DND-41 (cell line): ENCODE measurements at places on chromosomes 7 and 10.

GRCh38 chr7:73742338-73742752 lies 3.7 kb upstream of the ABHD11 start:
- H3K27me3 ChIP-seq: no peaks in the 10 kb centered on the region
- H3K36me3 ChIP-seq: peaks cover 3% of the 10 kb centered on the region
- no peak overlapping the region for H3K27ac ChIP-seq
- H3K4me3 ChIP-seq: no peak overlapping the region
- H3K4me1 ChIP-seq: peaks cover 16% of the 10 kb centered on the region

- no peak overlapping the region for H3K4me3 ChIP-seq
- H3K4me1 ChIP-seq: no peaks in the 10 kb centered on the region
- H3K27me3 ChIP-seq: peaks cover 4% of the 10 kb centered on the region
- H3K36me3 ChIP-seq: no peaks in the 10 kb centered on the region
- no peak for DNase-seq
Observed at GRCh38 chr10:60735244-60735643, 43.0 kb upstream of the CDK1 start.

GRCh38 chr7:40356871-40357709 lies 222.3 kb downstream of the SUGCT start:
- no peak for DNase-seq
- no peak overlapping the region for H3K27ac ChIP-seq
- H3K36me3 ChIP-seq: no peaks in the 10 kb centered on the region
- H3K27me3 ChIP-seq: no peaks in the 10 kb centered on the region
- no peak overlapping the region for H3K4me3 ChIP-seq

- no peak overlapping the region for H3K4me3 ChIP-seq
- DNase-seq: no peak
- H3K36me3 ChIP-seq: no peaks in the 10 kb centered on the region
- no peaks in the 10 kb centered on the region for H3K4me1 ChIP-seq
- no peak overlapping the region for H3K27ac ChIP-seq
- peaks cover 41% of the 10 kb centered on the region for H3K27me3 ChIP-seq
Observed at GRCh38 chr7:117134411-117134810, 181.1 kb downstream of the ST7 start.

GRCh38 chr10:131652438-131653139 lies 248.2 kb upstream of the PPP2R2D start:
- H3K36me3 ChIP-seq: no peaks in the 10 kb centered on the region
- no peak overlapping the region for H3K4me3 ChIP-seq
- no peak overlapping the region for H3K27ac ChIP-seq
- H3K27me3 ChIP-seq: no peaks in the 10 kb centered on the region
- no peaks in the 10 kb centered on the region for H3K4me1 ChIP-seq

DNA sequence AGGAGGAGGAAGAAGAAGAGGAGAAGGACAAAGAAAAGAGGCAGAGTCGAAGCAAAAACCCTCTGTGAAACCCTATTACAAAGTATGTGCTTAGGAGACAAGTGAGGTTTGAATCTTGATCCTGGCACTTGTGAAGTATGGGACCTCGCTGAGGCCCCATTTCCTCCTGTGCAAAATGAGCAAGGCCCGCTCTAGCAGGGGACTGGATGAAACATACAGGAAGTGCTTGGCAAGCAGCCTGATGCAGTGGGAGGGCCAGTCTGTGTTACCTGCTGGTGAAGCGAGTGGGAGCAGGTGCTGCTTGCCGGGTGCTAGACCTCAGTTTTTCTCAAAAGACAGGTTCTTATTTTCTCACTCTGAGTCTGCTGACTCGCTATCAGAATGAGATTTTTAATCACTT lies 150.4 kb downstream of the JCAD start:
- peaks cover 11% of the 10 kb centered on the region for H3K4me1 ChIP-seq
- no peaks in the 10 kb centered on the region for H3K36me3 ChIP-seq
- H3K27me3 ChIP-seq: no peaks in the 10 kb centered on the region
- peak; percentile 57 for DNase-seq

DNA sequence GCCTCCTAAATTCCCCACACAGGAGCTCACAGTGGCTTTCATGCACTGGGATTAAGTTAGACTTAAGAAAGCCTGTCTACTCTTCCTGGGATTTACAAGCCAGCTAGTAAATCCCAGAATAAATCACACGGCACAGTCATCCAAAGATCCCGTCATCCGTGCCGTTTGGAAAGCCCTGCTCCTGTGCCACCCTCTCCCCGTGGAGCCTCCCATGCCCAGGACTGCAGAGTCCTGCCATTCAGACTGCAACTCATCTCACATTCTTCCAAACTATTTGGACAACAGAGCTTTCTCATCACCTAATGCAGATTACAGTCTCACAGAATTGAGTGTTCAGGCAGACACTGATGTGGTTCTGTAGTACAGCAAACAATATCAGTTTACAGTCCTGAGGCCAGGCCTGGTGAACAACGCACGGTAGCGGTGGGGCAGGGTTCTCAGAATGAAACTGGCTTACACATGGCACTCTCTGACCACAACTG lies 166.5 kb downstream of the EGFR start:
- no peak overlapping the region for H3K4me3 ChIP-seq
- DNase-seq: no peak
- no peaks in the 10 kb centered on the region for H3K27me3 ChIP-seq
- no peaks in the 10 kb centered on the region for H3K36me3 ChIP-seq
- H3K27ac ChIP-seq: no peak overlapping the region

DNA sequence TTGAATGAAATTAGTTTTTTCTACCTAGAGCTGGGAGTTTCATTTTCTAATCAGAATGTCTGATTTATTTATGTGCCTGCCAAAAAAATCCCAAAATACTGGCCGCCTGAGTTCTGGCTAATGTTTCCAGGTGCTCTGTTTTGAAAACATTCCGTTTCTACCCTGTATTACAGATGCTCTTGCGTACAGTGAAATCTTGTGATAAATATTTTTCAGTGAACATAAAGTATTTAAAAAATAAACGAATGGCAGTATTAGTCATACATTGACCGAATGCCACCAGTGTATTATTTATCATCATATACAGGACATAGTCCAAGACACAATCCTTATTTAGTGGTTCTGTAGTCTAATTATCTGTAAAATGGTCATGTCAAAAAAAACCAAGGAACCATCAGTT lies 102.8 kb downstream of the KAT6B start:
- H3K36me3 ChIP-seq: no peaks in the 10 kb centered on the region
- H3K4me1 ChIP-seq: no peaks in the 10 kb centered on the region
- H3K27me3 ChIP-seq: no peaks in the 10 kb centered on the region
- H3K27ac ChIP-seq: no peak overlapping the region
- no peak for DNase-seq

- H3K27ac ChIP-seq: peak overlapping the region; percentile 92
- no peak for DNase-seq
Observed at GRCh38 chr7:105307163-105307672, 81.5 kb downstream of the SRPK2 start.

DNA sequence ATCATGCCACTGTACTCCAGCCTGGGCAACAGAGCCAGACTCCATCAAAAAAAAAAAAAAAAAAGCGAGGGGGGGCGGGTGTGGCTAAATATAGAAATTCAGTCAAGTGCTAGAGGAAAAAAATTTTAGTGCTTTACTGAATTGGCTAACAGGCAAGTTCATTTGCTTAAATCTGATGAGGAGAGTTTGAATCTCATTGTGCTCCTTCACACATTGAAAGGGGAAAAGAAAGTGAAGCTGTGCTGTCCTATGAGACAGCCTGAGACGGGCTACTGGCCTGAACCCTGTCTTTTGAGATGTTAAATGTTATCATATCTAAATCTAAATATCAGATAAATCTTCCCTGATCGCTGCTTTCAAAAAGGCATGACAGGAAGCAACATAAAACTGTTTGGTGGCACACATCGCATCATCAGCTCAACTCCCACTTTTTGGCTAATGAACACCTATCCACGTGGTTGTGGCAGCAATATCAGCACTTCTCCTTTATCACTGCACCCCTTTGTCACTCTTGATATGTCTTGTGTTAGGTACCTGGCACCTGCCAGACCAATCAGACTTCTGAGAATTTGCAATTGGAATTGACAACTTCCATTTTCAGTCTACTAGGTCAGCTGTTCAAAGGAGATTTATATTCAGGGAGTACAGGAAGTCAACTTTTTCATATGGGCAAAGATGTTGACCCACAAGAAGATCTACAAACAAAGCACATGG lies 14.0 kb upstream of the IFIT1B start:
- H3K4me3 ChIP-seq: no peak overlapping the region
- no peaks in the 10 kb centered on the region for H3K36me3 ChIP-seq
- H3K27me3 ChIP-seq: no peaks in the 10 kb centered on the region
- H3K4me1 ChIP-seq: no peaks in the 10 kb centered on the region
- DNase-seq: no peak
- H3K27ac ChIP-seq: no peak overlapping the region

DNA sequence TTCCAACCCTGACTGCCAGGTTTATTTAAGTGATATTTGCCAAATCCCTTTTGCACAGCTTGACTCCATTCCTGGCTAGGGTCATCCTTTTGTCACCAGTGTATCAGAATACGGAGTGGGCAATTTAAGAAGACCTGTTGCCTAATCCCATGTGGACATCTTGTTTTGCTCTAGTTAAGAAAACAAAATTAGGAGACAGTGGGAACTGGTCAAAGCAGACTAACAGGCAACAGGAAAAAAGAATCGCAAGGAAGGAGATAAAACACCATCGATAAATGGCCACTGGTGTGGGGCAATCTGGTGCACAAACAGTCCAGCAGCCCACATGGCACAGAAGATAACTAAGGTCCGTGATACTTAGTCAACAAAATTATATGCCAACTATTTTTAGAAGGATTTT lies 21.4 kb downstream of the KDM7A start:
- no peak for DNase-seq
- H3K4me1 ChIP-seq: no peaks in the 10 kb centered on the region
- no peak overlapping the region for H3K27ac ChIP-seq
- H3K27me3 ChIP-seq: no peaks in the 10 kb centered on the region
- no peak overlapping the region for H3K4me3 ChIP-seq
- no peaks in the 10 kb centered on the region for H3K36me3 ChIP-seq

GRCh38 chr7:92720604-92721350 lies 115.6 kb downstream of the CDK6 start:
- H3K27ac ChIP-seq: peak overlapping the region; percentile 62
- DNase-seq: no peak
- peaks cover 33% of the 10 kb centered on the region for H3K4me1 ChIP-seq
- H3K27me3 ChIP-seq: no peaks in the 10 kb centered on the region

GRCh38 chr10:129171812-129172211 lies 295.2 kb upstream of the MGMT start:
- no peaks in the 10 kb centered on the region for H3K4me1 ChIP-seq
- DNase-seq: no peak
- H3K27me3 ChIP-seq: no peaks in the 10 kb centered on the region
- no peak overlapping the region for H3K4me3 ChIP-seq

GRCh38 chr10:101139421-101139911 lies 8.4 kb downstream of the TLX1 start:
- H3K27ac ChIP-seq: no peak overlapping the region
- H3K27me3 ChIP-seq: peaks cover 3% of the 10 kb centered on the region
- peaks cover 9% of the 10 kb centered on the region for H3K4me1 ChIP-seq
- H3K36me3 ChIP-seq: no peaks in the 10 kb centered on the region

- H3K27me3 ChIP-seq: no peaks in the 10 kb centered on the region
- H3K27ac ChIP-seq: no peak overlapping the region
- no peaks in the 10 kb centered on the region for H3K36me3 ChIP-seq
- no peak overlapping the region for H3K4me3 ChIP-seq
- DNase-seq: no peak
Observed at GRCh38 chr7:12941512-12941911, 254.1 kb downstream of the ARL4A start.

GRCh38 chr7:130346177-130346905 lies 1.7 kb downstream of the CPA5 start:
- H3K4me1 ChIP-seq: no peaks in the 10 kb centered on the region
- H3K27ac ChIP-seq: no peak overlapping the region
- H3K4me3 ChIP-seq: no peak overlapping the region

GRCh38 chr7:125195156-125195555 lies 265.5 kb upstream of the POT1 start:
- no peaks in the 10 kb centered on the region for H3K27me3 ChIP-seq
- H3K4me1 ChIP-seq: no peaks in the 10 kb centered on the region
- DNase-seq: no peak
- no peak overlapping the region for H3K4me3 ChIP-seq
- H3K27ac ChIP-seq: no peak overlapping the region

DNA sequence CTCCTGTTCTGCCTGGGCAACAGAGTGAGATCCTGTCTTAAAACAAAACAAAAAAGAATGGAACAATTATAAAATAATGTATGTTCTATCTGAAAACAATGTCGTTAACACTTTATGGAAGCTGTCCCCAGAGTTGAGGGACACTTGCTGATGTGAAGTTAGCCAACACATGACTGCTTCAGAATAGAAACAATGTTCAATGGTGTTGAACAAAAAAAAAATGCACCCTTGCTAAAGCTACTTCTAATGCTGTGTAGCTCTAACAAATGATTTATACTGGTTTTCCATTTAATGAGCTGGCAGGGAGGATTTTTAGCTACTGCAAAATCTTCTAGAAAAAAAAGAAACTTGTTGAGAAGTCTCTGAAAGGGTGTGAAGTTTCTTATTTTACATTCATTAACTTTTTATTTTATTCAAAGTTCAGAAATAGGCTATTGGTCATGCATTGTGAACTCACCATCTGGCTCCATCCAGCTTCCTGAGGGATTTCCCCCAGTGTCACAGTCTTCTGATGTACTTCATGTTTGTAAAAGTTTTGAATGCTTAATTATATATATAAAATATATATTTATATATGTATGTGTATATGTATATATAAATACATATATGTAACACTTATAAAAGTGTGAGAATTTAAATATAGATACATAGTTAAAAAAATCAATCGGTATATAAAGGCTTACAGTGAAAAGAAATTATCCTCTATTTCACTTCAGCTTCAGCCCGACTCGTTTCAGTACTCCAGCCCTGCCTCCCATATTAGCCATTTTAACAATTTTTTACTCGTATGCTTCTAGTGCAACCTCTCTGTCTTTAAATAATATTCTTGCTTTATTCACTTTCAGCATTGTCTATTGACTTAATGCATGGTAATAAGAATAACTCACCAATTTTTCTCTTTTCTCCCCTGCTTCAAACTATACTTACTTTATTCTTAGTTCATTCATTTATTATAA lies 35.0 kb downstream of the HDAC9 start:
- no peaks in the 10 kb centered on the region for H3K36me3 ChIP-seq
- H3K4me1 ChIP-seq: no peaks in the 10 kb centered on the region
- no peaks in the 10 kb centered on the region for H3K27me3 ChIP-seq
- no peak for DNase-seq

DNA sequence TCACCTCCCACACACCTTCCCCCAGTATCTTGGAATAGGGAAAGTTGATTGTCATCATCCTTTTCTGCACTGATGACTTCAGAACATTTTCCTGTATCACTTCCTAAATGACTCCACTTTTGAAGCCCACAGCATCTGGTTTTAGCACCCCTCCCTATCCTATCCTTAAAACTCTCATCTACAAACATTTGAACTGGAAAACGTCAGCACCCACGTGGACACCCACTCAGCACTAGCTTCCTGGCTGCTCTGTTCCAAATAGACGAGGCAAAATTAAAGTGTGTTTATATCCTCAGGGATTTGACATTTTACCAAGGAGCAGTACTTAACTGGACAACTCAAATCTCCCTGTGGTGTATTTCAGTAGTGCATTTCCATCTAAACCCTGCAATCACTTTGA lies 73.9 kb downstream of the REEP3 start:
- no peaks in the 10 kb centered on the region for H3K4me1 ChIP-seq
- H3K36me3 ChIP-seq: peaks cover 34% of the 10 kb centered on the region
- DNase-seq: no peak
- H3K27ac ChIP-seq: no peak overlapping the region
- H3K4me3 ChIP-seq: no peak overlapping the region

- H3K27ac ChIP-seq: no peak overlapping the region
- no peak overlapping the region for H3K4me3 ChIP-seq
- no peaks in the 10 kb centered on the region for H3K4me1 ChIP-seq
- H3K27me3 ChIP-seq: peaks cover 4% of the 10 kb centered on the region
- DNase-seq: no peak
Observed at GRCh38 chr7:191105-191980, 1.0 kb upstream of the FAM20C start.

- no peaks in the 10 kb centered on the region for H3K27me3 ChIP-seq
- H3K4me1 ChIP-seq: no peaks in the 10 kb centered on the region
- H3K4me3 ChIP-seq: no peak overlapping the region
- no peak overlapping the region for H3K27ac ChIP-seq
- no peak for DNase-seq
Observed at GRCh38 chr7:127066974-127067373, 185.8 kb downstream of the GRM8 start.
